ENCODE measurements at places on chromosomes 4 and X.

DNA sequence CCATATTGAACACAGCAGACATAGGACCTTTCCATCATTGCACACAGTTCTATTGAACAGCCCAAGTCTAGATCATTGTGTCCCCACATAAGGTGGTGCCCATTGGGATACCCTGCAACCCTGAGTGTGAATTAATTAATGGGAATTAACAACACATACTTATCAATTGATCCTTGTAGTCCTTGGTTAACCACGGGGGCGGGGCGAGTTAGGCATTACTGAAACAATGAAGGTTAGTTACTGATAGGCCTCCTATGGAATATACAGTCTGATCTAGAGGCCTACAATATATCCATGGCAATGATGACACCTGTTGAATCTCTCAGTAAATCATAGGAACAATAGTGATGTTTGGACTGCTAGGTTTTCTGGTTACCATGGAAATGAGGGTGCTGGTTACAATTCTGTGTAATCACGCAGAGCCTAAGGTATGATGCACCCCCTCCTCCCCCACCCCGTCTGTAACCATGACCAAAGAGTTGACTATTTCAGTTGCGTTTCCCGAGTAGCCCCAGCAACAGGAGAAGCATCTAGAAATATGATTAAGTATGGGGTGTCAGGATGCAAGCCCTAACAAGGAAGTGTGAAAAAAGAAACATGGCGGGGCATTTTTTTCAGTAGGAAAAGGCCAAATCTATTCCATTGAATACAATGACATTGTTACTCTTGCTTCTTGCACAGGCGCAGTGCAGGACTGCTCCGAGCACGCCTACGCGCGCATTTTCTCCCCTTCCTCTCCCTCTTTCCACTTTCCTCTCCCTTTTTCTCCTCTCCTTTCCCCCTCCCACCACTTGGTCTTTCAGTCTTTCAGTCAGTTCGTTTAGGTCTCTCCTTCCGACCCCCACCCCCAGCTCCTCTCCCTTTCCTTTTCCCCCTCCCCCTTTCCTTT, 677 bp upstream of the NONO start:
- DNase-seq = no peak

- DNase-seq = no peak
Observed at GRCh38 chrX:49845701-49846403, 16.7 kb downstream of the PAGE4 start.

DNA sequence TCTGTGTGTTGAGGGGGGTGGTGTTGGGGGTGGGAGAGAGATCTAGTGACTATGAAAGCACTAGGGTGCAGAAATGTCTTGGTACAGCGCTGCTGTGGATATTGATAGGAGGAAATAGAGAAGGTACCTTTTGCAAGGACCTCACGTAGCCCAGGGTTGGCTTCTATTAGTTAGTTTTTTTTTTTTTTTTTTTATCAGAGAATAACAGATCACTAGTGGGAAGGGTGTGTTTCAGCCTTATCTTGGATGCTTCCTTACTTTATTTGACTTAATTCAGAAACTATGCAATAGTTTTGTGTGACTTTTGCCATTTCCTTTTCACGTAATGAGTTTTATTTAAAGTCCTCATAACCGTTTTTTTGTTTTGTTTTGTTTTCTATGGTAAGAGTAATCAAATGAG, 16.4 kb upstream of the PGRMC2 start:
- no peak for DNase-seq

DNA sequence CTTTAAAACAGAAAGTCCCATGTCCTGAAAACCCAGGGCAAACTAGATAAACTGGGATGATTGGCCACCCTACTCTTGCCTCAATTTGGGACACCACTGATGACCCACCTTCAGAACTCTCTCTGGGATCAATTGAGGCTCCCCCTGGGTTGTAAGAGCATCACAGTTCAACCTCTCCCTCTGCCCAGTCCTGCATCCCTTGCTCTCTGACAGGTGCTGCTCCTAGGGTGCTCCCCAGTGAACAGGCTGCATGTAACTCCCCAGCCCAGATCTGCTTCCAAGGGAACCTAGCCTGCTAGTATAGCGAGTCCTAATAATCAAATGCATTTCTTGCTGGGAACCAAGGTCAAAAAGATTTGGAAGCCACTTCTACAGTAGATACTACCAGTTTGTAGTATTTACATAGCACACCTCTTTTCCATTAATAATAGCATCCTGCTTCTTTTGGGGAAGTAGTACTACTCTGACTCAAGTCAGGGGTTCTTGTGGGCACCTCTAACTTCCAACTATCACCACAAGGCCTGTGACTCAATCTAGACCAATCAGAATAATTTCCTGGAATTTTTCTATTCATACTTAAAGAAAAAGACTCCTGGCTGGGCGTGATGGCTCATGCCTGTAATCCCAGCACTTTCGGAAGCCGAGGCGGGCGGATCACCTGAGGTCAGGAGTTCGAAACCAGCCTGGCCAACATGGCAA, 42.1 kb upstream of the SPINK2 start:
- DNase-seq = peak; percentile 47

DNA sequence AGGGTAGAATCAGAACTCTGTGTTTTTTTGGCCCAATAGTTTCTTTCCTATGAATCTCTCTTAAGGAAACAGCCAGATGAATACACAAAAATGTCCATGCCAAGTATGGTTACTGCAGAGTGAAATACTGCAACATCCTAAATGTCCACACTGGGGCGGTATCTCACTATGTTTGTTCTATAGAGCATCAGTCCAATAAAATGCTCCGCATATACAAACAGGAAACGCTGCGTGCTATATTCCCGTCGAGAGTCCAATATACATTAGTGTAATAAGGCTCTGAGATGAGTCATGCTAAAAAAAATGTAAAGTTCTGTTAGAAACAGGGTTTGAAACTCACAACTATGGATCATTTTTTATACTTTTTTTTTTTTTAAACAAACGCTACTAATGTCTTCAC, 72.9 kb upstream of the ENOX2 start:
- no peak for DNase-seq

- DNase-seq = no peak
Observed at GRCh38 chrX:97547877-97548578, 664.3 kb downstream of the RPA4 start.

- no peak for DNase-seq
Observed at GRCh38 chr4:178745203-178745602, 1303.0 kb upstream of the AGA start.

DNA sequence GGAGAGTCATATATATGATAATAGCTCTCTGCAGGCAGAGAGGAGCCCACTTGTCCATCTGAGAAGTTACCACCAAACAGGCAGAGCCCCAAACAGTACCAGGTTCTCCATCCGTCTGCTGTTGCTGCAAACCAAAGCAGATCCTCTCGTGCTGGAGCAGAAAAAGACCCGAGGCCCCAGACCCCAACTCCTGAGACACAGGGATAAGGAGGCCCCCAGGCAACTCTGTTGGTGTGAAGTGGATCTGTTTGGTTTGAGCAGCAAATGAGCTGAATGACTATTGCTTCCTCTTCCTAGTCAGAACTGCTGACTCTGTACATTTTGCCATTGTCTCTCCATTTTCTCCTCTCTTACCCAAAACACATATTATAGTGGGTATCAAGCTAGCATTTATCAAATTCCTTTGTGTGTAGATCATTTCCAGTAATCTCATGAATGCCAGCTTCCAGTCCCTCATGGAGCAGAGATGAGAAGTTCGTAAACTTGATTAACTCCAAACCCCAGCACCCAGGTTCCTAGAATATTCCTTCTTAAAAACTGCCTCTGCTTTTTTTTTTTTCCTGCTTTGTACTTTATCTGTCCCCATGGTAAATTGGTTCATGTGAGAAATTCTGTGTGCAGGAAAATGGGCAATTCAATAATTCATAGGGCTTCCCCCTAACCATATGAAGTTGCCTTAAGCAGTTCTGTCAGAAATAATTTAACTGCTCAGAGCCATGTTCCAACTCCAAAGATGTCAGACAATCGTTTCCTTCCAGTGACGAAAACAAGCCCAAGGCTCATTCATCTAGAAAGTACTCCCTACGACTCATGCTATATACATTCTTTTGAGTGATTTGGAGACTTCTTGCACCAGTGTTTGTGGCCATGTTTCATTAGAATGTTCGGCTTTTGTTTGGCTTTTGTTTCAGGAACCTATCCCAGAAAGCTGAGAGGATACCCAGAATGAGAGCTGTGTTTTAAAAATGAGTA, 98.6 kb upstream of the ATXN3L start:
- no peak for DNase-seq
